Activated naive CD8-positive, alpha-beta T cell treated with anti-CD3 and anti-CD28 coated beads, Interleukin-2, amount 10 ng/mL, durations not matched to agents 7 days and 5 days (primary cell): ENCODE measurements at places on chromosomes 6 and 20. TPM values are rescaled to one million over a fixed set of nuclear protein-coding genes. Genes with fewer than 3 reads are reported as not detected.

HSPA1A gene
- total RNA-seq: 63.5 TPM

MUC22 gene
- not detected for total RNA-seq

GGTLC1 gene
- total RNA-seq: not detected

SOD2 gene
- 68.4 TPM for total RNA-seq

SLC4A11 gene
- total RNA-seq: 2.4 TPM

GSTA3 gene
- total RNA-seq: not detected

HLA-DRA gene
- total RNA-seq: 26.1 TPM

IP6K3 gene
- not detected for total RNA-seq

CCN6 gene
- not detected for total RNA-seq

C20orf144 gene
- total RNA-seq: 0.39 TPM

TAGAP gene
- total RNA-seq: 112 TPM

TFAP2D gene
- not detected for total RNA-seq

SLC2A10 gene
- total RNA-seq: not detected

SLC22A23 gene
- 1.2 TPM for total RNA-seq

LY86 gene
- 5.7 TPM for total RNA-seq

- DNase-seq: no peak
These were observed 60.9 kb upstream of the MAP7 start for GRCh38 chr6:136611133-136611532.

GRCh38 chr20:61287583-61288275, 35.7 kb downstream of the CDH4 start:
- DNase-seq: no peak

GRCh38 chr6:36593569-36594028, 563 bp upstream of the SRSF3 start:
- DNase-seq: no peak

DNA sequence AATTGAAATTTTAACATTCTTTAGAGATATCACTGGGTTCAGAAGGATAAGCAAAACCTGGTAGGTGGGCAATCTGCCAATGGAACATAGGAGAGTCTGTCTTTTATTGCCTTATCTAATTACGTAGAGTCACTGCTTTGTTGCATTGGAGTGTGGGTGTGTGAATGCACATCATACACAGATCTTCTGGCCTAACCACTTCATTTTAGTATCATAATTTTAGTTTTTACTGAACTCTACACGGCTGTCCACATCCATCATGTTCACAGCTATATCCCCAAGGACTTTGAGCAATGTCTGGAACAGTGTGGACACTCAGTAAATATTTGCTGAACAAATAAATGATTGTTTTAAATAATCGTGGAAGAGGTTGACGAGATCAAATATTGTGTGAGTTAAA, 104.6 kb upstream of the AKIRIN2 start:
- DNase-seq: no peak

DNA sequence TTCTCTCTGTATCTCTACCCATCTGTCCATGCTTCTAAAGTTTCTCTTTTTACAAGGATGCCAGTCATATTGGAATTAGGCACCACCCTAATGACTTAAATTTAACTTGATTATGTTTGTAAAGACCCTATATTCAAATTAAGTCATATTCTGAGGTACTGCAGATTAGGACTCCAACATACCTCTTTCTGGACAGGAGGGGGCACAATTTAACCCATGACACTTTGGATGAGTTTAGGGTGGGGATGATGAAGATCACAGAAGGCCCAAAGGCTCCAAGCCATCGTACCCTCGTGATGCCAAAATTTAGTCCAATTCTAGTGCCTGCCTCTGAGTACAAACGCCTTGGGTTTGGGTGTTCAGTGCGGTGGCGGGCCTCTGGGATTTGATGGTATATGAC, 15.0 kb upstream of the NKX2-2 start:
- DNase-seq: no peak

DNA sequence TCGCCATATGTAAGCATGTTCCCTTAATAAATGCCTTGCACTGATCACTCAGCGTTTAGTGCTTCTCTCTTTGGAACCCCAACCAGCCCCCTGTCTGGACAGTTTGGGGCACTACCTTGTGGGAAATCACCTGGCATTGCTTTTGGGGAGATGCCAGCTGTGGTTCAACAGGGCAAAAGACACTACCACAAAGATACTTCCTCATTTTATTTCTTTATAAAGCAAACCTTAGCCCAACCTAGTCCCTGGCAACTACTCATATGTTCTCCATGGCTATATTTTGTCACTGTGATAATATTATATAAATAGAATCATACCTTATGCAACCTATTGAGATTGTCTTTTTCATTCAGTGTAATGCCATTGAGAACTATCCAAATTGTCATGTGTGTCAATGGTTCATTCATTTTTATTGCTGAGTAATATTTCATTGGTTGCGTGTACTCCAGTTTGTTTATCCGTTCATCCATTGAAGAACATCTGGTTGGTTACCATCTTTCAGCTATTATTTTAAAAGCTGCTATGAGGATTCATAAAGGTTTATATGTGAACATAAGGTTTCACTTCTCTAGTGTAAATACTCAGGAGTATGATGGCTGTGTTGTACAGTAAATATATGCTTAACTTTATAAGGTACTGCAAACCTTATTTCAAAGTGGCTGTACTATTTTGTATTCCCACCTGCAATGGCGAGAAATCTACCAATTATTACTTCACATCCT, 114.8 kb downstream of the MOXD1 start:
- DNase-seq: no peak

DNA sequence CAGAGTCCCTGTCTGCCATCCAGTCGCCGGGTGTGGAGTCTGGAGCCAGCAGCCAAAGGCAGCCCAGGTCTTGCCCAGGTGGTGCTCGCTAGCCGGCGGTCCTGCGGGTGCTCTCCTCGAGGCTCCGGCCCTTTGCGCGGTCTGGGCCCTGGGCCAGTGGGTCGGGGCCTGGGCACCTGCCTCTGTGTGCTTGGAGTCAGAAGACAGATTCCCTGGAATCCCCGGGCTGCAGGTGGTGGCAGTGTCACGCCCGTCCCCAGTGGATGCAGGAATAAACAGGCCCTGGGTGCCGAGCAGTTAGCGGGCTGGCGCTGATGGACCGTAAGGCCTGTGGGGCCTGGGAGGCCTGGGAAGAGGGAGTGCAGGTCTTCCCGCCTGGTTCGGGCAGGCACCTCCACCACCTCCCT, 5.3 kb downstream of the SS18L1 start:
- no peak for DNase-seq

- no peak for DNase-seq
These were observed 128.8 kb downstream of the PHACTR1 start for GRCh38 chr6:12845224-12846004.

DNA sequence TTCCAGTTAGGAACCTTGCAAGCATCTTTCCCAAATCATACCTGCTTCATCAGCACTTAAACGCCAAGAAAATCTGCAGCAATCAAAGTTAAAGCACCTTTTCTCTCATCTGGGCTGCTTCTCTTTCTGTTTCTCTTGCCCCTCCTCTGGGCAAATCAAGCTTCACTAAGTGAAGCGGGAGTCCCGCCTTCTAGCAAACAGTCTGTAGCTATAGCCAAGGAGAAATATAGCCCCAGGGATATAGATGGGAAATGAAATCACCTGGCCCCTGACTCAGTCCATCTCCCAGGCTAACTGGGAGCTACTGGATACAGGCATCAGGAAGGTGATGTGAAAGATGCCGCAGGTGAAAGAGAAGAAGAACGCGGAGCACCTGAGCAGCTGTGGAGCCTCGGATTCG, 481.9 kb downstream of the C6orf118 start:
- DNase-seq: no peak

GRCh38 chr6:116113386-116113785, 12.5 kb downstream of the COL10A1 start:
- no peak for DNase-seq

DNA sequence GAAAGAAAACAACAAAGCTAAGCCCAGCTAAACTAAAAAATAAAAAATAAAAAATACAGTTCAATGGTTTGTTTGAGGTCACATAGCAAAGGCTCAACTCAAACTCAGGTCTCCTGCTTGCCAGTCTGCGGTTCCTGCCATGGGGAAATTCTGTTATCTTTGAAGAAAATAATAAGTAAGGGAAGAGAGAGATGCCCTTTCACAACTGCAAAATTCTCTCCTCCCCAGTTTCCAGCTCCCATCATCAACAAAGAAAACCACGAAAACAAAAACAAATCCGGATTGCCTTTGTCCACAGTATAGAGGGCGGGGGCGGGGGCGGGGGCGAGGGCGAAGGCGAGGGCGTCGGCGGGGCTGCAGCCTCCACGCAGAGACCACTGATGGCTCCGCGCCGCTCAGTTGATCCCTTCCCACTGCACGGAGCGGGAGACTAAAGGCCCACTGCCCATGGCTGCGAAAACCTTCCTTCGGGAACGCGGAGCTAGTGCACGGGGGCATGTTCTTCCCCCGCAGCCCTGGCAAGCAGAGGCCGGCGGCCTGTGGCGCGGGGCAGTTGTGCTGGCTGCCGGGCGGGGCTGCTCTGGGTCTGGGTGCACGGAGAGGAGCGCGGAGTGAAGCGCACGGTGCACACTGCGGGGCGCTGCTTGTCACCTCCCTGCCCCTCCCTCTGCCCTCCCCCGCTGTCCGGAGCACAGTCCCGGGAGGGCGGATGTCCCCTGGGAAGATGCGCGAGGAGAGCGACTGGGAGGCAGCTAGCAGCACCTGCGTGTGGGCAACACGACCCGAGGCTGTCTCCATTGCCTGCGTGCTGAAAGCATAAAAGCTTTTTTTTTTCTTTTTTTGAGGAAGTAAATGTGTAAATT, 54.1 kb upstream of the TPD52L1 start:
- DNase-seq: peak; percentile 45

GRCh38 chr6:113954653-113955052, 16.3 kb downstream of the HDAC2 start:
- DNase-seq: no peak

- no peak for DNase-seq
These were observed 17.4 kb downstream of the HECA start for GRCh38 chr6:139152088-139152891.

DNA sequence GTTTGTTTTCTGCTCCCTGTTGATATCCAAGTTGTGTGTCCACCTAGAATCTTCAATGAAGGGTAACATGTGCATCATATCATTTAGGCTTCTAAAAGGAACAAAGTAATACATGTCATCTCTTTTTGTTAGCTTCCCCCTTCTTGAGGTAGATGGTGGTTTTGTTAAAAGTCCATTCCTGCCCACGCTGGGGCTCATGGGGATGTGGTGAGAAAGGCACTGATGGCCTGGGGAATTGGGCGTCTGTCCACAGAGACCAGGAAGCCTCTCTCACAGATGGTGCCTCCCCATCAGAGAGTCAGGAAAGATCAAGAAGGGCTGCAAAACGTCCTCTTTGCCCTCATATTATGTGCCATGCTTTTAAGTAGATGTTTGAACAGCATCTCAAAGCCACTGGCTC, 32.5 kb downstream of the GNAS start:
- DNase-seq: no peak

GRCh38 chr6:20660534-20660933, 126.3 kb downstream of the CDKAL1 start:
- DNase-seq: no peak

- DNase-seq: no peak
These were observed 284.4 kb upstream of the RNF24 start for GRCh38 chr20:4299773-4300172.

GRCh38 chr6:45577836-45578504, 200.2 kb upstream of the SUPT3H start:
- DNase-seq: no peak

DNA sequence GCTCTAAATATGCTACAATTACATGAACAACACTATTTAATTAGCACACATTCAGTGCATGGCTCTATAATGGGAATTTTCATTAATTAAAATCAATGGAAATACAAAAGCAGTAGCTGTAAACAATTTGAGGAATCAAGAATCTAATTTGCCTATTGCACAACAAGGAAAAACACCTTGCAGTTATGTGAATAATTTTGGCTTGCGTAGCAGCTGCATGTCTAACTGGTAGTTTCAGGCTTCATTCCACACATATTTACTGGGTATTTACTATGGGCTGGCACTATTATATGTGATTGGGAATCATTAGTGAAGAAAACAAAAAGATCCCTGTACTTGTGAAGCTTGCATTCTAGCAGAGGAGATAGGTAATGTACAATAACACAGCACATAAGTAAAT, 26.4 kb downstream of the KIF6 start:
- no peak for DNase-seq

- DNase-seq: no peak
These were observed 8.7 kb upstream of the ATRN start for GRCh38 chr20:3461911-3462677.

DNA sequence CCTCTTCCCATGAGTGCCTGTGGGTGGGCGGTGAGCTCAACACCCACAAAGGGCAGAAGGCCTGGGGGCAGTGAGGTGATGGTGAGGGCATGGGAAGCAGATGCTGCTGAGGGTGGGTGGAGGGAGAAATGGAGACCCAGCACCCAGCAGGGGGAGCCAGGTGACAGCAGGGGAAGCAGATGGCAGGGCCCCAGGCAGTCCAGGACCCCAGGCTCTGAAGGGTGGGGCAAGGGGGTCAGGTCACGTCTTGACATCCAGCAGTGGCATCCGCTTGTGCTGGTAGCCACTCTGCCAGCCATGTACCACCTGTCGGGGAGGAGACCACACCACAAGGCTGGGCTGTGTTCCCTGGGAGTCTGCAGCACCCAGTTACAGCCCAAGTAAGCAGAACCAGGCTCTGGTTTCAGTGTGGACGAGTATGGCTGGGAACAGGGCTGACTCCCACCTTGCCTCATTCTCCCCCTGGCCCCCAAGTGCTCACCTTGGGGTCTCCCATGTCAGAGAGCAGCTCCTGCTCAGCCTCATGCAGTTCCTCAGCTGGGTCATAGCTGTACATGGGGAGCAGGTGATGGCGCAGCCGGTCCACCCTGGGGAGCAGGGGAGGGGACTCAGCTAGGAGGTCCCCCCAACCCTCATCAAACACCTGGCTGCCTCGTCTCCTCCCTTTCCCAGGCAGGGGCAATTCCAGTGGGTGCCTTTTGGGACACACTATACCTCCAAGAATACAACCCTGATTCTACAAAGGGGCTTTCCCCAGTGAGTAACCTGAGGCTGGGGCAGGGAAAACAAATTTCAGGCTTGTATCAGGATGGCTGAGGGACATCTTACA, 2.0 kb downstream of the SMIM29 start:
- peak; percentile 66 for DNase-seq

- no peak for DNase-seq
These were observed 48.2 kb upstream of the IRF4 start for GRCh38 chr6:343226-343935.

GRCh38 chr20:37567331-37567665, 39.6 kb upstream of the BLCAP start:
- no peak for DNase-seq
